ENCODE measurements at places on chromosomes 5 and 9.
A peak's percentile ranks its signal among the peaks of the same experiment; 100 is the strongest.

DNA sequence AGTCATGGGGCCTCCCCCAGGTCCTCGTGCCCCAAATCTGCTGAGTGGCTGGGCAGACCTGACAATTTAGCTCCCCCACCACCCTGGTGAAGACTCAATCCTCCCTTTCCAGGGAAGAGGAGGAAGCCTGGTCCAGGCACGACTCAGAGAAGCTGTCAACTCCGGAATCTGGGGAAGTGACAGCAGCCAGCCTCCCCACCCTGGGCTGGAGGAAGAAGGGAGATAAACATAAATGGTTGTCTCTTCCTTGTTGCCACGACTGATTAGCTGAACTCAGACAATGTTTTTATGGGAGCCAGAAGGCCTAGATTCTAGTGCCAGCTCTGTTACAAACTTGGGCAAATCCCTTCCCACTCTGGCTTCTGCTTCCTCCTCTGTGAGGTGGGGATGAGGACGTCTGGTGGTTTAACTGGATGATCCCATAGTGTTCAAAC lies 15.4 kb downstream of the CCDC69 start:
- DNase-seq: no peak

DNA sequence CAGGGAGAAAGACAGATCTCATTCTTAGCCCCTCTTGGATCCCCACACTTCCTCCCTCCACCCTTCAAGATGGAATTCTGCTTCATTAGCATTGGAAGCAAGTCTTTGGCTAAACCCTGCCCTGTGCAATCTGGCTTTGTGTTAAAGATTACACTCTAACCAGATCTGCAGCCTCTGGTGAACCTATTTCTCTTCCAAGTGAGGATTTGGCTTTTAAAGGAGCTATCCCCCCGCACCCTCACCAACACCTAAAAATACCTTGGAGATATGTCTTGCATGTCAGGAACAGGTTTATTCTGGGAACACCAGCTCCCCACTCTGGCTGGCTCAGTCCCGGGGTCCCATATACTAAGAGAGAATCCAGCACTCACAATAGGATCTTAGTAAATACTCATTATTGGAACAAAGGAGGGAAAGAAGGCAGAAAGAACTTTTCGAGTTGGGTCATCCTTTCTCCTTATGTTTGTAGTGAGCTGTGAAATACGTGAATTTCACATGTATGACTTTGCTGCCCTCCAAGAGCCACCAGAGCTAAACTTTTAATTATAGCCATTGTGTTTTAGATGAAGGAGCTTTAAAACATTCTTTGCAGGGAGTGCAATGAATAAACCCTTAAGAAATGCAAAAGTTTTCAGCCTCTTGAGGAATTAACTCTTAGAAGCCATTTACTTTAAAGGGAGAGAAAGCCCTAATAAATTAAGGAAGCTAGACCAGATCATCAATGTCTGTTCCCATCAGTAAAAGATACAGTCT lies 53.7 kb upstream of the HRH2 start:
- DNase-seq: no peak

DNA sequence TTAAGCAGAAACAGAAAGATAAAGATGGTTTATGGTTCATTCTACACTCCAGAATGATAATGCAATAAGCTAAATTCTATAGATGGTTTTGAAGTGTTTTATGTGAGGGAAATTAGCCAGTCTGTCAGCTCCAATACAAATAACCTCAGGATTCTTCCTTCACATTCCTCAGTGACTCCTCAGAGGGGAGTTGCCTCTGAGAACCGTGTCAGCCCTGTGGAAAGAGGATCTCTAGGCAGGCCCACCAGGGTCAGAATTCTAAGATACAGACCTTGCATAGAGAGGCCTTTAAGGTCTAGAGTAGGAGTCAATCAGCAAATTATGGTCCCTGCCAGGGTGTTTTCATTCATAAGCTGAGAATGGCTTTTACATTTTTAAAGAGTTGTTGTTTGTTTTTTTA lies 26.6 kb downstream of the RUSC2 start:
- DNase-seq: no peak

GRCh38 chr5:6115852-6116251 lies 262.5 kb downstream of the MED10 start:
- DNase-seq: no peak

DNA sequence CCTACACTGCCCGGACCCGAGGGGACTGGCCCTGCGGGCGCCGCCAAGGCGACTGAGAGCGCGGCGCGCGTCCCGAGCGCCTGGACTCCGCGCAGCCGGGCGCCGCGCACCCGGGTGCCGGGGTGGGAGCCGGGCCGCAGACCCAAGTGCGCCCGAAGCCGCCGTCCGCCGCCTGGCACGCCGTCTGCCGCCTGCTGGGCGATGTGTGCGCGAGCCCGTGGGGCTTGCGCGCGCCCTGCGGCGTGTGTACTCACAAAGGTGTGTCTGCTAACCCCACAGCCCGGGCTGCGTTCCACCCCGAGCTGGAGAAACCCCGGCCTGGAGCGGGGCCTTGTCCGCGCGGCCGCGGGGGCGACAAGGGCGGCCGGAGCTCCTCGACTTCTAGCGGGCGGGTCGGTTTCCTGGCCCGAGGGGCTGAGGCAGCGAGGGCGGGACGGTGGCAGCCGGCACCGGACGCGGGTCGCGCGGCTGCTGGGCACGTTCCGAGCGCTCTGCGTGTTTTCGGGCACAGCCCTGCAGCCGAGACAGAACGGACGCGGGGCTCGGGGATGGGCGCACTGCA lies 1.1 kb upstream of the ZSWIM6 start:
- DNase-seq: peak; percentile 58

- peak; percentile 19 for DNase-seq
Observed at GRCh38 chr9:6567140-6567591, 78.4 kb downstream of the GLDC start.

- no peak for DNase-seq
Observed at GRCh38 chr5:80653502-80653901, 950 bp upstream of the MSH3 start.

DNA sequence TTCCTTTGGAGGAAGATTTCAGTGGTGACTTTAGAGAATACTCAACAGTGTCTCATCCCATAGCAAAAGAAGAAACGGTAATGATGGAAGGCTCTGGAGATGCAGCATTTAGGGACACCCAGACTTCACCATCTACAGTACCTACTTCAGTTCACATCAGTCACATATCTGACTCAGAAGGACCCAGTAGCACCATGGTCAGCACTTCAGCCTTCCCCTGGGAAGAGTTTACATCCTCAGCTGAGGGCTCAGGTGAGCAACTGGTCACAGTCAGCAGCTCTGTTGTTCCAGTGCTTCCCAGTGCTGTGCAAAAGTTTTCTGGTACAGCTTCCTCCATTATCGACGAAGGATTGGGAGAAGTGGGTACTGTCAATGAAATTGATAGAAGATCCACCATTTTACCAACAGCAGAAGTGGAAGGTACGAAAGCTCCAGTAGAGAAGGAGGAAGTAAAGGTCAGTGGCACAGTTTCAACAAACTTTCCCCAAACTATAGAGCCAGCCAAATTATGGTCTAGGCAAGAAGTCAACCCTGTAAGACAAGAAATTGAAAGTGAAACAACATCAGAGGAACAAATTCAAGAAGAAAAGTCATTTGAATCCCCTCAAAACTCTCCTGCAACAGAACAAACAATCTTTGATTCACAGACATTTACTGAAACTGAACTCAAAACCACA lies 67.4 kb downstream of the VCAN start:
- no peak for DNase-seq

DNA sequence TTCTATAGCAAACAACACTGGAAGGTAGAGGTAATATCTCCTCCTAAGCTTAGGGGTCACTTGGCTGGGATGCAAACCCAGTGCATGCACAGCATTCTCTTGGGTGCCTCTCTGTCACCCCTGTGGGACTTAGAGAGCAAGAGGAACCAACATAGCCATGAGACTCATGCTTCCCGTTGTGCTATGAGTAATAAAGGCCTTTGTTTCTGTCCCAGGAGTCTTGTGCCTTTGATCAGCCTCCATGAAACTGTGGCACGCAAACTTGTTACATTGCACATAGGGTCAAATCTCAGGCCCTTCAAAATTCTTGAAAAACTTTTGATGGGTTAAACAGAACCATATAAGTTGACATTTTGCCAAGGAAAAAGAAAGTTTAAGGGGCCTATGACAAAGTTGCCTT lies 272.8 kb downstream of the TAF11L14 start:
- DNase-seq: no peak

GRCh38 chr5:138936-139335 lies 47.0 kb downstream of the PLEKHG4B start:
- no peak for DNase-seq

DNA sequence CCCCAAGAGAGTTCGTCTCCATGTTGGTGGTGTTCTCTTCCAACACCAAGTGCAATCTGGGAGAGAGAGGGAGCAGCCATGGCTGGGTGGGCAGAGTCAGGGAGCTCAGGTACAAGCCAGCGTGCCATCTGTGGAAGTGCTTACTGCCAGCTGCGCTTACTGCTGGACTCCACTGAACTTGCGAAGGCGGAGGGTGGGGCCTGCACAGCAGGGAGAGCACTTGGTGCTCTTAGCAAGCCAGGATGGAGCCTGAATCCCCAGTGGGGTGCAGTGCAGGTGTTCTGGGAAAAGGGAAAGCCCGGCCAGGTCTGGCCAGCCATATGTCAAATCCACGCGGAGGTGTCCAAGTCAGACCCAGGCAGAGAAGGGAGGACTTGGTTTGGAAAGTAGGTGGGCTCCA lies 142.0 kb downstream of the FANCC start:
- no peak for DNase-seq

DNA sequence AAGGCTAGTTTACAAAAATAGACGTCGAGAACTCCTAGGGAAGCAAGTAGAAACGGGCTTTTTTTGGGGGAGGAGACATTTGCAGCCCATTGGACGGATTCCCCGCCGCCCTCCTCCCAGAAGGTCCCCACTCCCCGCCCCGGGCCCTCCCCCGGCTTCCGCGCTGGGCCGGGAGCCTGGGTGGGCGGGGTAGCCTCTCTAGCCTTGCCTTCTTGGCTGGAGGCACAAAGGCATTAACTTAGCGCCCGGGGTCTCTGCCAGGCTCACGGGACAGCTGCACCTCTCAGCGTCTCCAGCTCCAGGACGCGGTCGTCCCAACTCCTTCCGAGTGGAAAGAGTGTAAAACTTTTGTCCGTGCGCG lies at the start of gene DMRTA1:
Gene DMRTA1, plus strand, starts transcription at position 236 of the 361 bp plus-strand sequence. CDS start 242 bp downstream, outside the sequence.
- DNase-seq: peak; percentile 75

- DNase-seq: no peak
Observed at GRCh38 chr9:99024959-99025358, 80.0 kb upstream of the TGFBR1 start.

GRCh38 chr5:160166069-160166972 lies 47.1 kb upstream of the PWWP2A start:
- no peak for DNase-seq

DNA sequence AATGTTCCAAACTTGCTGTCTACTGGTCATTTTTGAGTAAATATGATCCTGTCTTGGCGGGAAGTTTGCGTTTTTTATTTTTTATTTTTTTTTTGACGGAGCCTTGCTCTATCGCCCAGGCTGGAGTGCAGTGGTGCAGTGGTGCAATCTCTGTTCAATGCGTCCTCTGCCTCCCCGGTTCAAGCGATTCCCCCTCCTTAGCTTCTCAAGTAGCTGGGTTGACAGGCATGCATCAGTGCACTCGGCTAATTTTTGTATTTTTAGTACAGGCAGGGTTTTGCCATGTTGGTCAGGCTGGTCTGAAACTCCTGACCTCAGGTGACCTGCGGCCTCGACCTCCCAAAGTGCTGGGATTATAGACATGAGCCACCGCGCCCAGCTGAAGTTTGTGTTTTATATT lies 45.4 kb downstream of the FGF18 start:
- no peak for DNase-seq

DNA sequence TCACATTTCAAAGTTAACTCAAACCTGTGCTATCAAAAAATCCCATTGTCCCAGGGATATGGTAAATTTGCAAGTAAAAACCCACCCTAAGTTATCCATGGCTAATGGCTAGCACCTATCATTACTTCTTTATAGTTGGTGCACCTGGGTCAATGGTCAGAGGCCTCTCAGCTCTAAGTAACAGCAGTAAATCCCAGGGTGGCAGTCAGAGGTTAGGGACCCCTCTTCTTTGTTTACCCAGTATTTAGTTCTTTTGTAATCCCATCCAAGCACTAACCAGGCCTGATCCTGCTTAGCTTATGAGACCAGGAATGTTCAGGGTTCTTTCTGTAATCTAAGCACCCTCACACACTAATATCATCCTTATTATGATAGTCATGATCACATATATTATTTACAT lies 52.1 kb upstream of the WWC1 start:
- DNase-seq: no peak

- DNase-seq: no peak
Observed at GRCh38 chr9:116703634-116704033, 16.5 kb downstream of the TRIM32 start.

GRCh38 chr5:90675222-90675621 lies 116.6 kb downstream of the ADGRV1 start:
- DNase-seq: no peak

- no peak for DNase-seq
Observed at GRCh38 chr9:134220311-134220710, 55.9 kb upstream of the RNU6ATAC start.

DNA sequence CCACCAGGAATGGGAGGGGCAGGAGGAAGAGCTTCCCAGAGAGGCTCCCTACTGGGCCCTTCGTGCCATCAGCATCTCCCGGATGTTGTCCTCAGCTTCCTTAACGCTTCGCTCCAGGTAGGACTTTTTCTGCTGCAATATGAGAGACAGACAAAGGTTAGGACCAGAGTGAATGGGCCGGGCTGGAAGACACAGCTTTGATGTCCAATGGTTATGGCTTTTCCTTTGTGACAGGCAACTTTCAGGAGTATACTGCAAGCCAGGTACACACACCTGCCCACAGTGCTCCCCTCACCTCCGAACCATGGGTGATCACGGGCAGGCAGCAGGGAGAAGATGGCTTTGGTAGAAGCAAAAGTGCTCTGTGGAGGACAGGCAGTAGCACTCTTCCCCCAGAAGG lies 57.0 kb downstream of the PFDN1 start:
- DNase-seq: no peak

DNA sequence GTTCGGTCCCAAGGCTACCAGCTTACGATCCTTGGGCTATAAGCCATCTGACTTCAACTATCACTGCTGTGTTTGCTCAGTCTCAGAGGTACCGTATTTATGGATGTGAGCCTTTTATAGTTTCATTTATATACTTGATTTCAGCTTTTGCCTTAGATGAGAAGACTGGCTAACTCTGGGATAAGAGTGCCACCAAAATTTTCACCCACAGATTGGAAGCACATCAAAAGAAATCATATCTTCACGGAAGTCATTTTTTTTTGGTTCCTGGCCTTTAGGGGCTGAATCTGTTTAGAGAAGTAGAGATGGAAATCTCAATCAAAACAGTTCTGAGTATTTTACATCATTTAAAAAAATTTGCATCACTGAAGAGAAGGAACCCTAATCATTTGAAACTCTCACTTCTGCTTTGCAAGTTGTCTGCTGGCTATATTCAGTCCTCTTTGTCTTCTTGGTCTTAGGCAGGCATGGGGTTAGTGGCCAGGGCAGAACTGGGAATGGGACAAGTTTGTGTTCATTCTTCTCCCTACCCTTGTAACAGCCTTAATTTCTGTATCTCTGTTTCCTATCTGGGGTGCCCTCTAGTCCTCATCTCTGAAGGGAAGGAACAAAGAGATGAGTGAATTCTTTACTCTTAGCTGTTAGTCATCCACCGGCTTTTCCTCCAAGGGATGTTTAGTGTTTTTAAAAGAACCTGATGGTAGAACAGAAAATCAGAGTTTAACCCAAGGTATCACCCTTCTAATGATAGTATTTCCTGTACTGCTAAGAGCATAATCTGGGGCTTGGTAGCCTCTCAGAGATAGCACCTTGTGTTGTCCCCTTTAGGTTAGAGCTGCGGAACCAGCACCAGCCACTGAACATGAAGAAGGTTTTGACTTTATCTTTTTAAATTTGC lies 14.1 kb upstream of the TNFAIP8 start:
- DNase-seq: no peak
